ENCODE measurements at places on chromosomes 12 and 14.
A peak's percentile ranks its signal among the peaks of the same experiment; 100 is the strongest.

GRCh38 chr14:101173698-101174521 lies 270.4 kb upstream of the RTL1 start:
- DNase-seq: peak; percentile 68

- no peak for DNase-seq
Measured at GRCh38 chr14:93959239-93960107, 16.9 kb downstream of the ASB2 start.

- DNase-seq: no peak
Measured at GRCh38 chr12:126752021-126752420, 1514.9 kb upstream of the TMEM132C start.

- peak; percentile 5 for DNase-seq
Measured at GRCh38 chr12:121036810-121037326, 2.2 kb downstream of the OASL start.

GRCh38 chr12:120764816-120765215 lies 39.2 kb downstream of the ACADS start:
- DNase-seq: no peak

- DNase-seq: no peak
Measured at GRCh38 chr14:100994756-100995330, 91.3 kb upstream of the RTL1 start.

DNA sequence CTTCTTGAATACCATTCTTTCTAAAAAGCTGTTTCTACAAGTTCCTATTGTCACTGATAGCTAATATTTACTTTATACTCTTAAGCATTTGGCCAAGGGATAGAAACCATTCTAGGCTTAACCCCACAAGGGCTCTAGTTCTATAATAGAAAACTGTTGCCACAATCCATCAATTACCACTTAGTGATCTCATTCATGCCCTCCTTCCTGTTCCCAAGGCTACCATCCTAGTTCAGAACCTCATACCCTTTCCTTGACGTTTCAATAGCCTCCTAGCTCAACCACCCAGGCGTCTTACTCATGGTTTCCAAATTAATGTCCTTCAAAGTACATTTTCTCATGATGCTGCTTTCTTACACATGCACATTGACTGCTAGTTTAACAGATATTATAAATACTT lies 493.5 kb downstream of the NAV3 start:
- no peak for DNase-seq

- DNase-seq: no peak
Measured at GRCh38 chr14:73234586-73235394, 2.5 kb upstream of the PAPLN start.

- DNase-seq: no peak
Measured at GRCh38 chr12:48177982-48178381, 5.5 kb upstream of the CCDC184 start.

GRCh38 chr14:92696366-92696765 lies 52.1 kb downstream of the LGMN start:
- no peak for DNase-seq

DNA sequence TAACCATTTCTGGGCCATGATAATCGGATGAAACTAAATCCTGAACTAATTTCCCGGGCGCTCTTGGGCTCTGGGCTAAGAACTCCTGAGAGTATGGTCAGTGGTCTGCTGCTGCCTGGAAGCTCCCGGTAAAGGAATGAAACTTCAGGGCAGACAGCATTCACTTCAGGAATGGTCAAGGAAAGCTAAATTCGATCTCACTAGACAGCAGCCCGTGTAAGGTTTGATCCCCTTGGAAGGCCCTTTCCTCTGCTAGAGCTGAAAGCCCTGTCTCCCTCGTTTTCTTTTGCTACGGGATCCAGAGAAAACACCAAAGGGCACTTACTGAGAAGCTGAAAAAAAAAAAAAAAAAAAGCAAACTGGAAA lies 680 bp downstream of the ASB8 start:
- no peak for DNase-seq

DNA sequence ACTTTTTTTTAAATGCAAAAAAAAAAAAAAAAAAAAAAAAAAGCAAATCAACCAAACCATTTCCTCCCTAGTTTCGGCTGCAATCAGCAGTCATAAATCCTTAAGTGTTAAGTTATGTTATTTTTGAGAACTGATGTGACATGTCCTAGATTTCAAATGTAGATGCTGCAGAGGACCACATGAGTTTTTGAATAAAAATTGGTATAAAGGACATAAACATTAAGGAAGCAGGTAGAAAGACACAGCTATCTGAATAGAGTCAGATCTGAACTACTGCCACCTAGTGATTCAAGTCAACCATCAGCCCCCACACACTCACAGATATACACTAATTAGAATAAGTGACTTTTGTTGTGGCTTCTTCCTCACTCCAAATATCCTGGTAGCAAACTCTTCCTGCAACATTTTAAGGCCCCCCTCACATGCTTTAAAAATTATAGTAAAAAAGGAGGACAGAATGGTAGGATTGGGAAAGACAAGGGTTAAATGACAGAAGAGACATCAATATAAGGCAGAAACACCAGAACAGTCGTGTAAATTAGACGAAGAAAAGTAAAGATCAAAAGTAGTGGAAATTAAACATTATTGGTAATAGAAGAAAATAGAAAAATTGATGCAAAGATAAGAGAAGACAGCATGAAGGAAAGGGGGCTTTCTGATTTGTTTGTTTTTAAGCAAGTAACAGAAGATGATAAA lies 394.5 kb upstream of the ATP2B1 start:
- DNase-seq: no peak

DNA sequence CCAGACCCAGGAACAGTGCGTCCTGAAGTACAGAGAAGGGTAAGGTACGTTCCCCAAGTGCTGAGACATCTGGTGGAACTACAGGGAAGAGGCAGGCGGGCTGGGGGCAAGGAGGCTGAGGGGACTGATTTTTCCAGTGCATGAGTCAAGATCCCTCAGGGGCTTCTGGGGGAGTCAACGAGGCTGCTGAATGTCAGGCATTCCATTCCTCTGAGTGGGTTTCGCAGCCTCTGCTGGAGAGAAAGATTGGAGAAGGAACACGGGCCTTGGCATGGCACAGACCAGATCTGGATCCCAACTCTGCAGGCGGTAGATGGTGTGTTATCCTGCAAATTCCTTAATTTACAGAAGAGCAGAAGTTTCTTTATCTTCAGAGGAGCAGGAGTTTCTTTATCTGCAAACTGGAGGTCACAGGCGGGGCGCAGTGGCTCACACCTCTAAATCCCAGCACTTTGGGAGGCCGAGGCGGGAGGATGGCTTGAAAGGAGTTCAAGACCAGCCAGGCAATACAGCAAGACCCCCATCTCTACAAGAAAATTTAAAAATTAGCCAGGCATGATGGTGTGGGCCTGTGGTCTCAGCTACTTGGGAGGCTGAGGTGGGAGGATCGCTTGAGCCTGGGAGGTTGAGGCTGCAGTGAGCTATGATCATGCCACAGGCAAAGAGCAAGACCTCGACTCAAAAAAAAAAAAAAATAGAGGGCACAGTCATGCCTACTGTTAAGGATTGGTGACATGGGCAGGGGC lies 132.6 kb upstream of the MAP1LC3B2 start:
- DNase-seq: peak; percentile 91

DNA sequence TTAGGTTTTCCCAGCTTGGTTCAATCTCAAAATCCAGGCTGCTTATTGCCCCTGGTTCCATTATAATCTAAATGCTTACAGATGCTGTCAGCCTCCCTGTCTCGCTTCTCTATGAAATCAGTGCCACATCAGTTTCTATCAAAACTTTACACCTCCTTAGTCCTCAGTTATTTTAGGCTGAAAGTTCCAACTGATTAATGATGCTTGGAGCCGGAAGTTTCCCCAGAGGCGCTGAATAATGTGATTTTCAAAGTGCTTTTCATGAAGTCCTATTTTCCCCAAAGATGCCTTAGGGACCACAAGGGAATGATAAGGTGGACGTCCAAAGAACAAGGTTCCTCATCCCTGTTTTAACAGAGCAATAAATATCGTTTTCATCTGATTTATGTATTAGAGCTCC lies 262.4 kb upstream of the RMST start:
- no peak for DNase-seq

DNA sequence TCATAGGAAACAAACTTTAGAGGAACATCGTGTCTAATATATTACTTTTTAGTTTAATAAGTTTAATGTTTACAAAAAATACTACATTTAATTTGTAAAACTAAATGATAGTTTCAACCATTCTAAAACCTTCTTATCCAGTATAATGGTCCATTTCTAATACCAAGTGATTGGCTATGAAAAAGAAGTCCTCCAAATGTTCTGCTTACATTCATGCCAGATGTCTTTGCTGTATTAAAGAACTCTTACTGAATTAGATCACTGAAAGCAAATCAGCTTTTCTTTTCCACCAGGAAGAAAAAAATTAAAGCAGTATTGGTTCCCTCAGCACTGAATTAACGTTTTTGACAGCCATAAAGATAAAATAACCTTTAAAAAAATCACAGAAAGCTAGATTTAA lies 3.7 kb downstream of the NOVA1 start:
- DNase-seq: no peak

DNA sequence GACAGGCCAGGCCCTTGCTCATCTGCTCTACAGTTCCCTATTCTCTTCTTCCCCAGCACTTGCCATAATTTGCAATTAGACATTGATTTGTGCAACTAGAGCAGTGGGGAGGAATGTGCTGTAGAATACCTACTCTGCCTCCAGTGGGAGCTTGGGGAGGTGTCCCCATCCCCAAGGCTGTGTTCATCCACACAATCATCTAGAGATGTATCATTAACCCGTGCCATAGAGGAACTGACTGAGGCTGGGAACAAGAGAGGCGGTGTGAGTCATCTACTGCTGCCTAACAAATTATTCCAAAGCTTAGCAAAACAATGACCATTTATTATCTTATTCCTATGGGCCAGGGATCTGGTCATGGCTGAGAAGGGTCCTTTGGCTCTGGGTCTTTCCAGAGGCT lies 5.1 kb upstream of the OTUB2 start:
- no peak for DNase-seq

DNA sequence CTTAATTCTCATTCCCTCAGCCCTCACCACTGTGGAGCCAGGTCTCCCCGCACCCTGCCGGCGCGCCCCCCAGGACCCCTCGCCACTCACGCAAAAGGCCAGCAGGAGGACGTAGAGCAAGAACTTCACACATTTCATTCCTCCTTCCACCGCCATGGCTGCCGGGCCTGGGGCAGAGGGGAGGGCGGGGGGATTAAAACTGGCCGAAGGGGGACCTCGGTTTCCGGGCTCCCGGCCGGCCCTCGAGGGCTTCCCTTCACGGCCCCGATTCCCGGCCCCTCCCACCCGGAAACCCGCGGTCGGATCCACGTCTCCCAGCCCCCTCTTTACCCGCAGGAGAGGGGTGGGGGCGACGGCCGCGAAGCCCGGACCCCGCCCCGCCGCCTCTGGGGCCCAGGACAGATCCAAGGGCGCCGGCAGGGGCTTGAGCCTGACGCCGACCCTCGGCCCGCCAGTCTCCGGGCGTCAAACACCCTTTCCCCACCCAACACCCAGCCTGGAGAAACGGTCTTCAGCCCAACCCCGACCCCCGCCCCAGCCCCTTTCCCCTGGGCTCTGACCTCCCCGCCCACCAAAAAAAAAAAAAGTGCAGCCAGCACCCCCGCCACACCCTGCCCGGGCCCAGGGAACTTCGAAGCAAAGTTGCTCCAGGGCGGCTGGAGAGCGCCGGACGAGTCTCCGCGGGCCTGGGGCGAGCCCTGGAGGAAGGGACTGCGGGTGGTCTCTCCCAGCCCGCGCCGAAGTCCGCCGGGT lies 447 bp downstream of the CD63 start:
- peak; percentile 94 for DNase-seq

DNA sequence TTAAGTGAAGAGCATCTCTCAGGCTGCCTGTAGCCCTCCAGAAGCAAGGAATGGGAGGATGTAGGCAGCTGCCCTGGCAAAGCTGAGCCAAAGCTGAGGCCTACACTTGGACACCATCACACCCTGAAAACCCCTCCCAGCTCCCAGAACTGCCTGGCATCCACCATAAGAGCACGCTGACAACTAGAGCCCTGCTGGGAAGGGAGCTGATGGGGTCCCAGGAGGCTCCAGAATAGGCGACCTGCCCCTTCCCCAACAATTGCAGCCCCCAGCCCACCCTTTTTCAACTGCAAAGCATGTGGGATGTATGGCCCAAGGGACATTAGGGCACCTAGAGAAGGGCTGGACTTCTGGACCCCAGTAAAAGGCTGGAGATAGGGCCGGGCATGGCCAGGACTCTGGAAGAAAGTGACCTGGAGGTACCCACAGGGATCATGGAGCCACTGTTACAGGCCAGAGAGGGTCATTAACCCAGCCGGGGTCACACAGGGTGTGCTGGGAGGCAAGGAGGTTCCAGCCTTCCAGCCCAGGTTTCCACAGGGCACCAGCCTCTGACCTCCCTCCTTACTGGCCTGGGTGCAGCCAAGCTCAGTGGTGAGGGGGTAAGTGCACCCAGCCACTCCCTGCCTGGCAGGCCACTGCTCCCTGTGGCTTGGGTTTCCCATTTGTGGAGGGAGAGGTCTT lies 27.8 kb downstream of the FAM222A start:
- peak; percentile 56 for DNase-seq

GRCh38 chr14:38412654-38413053 lies 156.8 kb upstream of the CLEC14A start:
- DNase-seq: no peak

DNA sequence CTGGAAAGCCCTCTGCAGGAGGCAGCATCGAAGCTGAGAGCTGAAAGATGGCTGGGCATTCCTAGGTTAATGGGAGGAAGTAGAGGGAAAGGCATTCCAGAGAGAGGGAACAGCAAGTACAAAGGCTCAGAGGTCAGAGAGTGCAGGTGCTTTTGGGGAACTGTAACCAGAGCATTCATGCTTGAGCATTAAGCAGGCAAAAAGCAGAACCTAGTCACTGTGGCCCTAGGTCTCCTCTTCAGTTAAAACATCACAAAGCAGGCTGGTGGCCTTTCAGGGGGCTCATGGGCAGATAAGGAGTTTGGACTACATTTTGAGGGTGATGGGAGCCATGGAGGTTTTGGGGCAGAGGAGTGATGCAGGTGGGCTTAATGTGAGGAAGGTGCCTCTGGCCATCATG lies 169.2 kb upstream of the MYL2 start:
- DNase-seq: no peak

DNA sequence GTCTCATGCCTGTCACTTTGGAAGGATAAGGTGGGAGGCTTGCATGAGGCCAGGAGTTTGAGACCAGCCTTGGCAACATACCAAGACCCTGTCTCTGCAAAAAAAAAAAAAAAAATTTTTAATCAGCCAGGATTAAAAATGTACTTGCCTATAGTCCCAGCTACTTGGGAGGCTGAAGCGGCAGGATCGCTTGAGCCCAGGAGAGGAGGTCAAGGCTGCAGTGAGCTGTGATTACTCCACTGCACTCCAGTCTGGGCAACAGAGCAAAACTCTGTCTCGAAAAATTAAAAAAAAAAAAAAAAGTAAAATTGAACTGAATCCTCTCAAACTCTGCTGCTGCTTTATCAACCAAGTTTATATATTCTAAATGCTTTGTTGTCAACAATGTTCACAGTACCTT lies 128.1 kb upstream of the AEBP2 start:
- DNase-seq: no peak

Measured in posterior vena cava (tissue), 2 donors.